ENCODE measurements at places on chromosomes 11 and 22.

- no peak for DNase-seq
Measured at GRCh38 chr22:49244466-49245420, 582.9 kb downstream of the BRD1 start.

- DNase-seq, result no peak
Measured at GRCh38 chr11:1560002-1560648, 11.9 kb downstream of the DUSP8 start.

- no peak for DNase-seq
Measured at GRCh38 chr22:25726241-25726640, 15.7 kb upstream of the MYO18B start.

DNA sequence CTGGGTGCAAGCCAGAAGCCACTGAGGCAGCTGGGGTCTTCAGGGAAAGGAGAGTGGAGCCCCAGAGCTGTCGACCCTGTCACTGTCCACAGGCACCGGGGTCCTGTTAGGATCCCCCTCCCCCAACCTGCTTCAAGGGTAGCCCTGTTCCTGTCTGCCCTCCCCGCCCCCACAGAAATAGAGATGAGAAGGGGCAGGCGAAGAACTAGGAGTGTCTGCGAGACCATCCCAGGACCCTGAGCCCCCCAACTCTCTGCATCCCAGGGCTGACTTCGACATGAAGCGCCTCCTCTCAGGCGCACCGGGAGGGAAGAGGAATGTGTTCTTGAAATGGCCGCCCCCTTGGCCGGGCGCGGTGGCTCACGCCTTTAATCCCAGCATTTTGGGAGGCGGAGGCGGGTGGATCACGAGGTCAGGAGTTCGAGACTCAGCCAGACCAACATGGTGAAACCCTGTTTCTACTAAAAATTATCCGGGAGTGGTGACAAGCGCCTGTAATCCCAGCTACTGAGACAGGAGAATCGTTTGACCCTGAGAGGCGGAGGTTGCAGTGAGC lies 607 bp upstream of the ZNF70 start:
- DNase-seq, result no peak

DNA sequence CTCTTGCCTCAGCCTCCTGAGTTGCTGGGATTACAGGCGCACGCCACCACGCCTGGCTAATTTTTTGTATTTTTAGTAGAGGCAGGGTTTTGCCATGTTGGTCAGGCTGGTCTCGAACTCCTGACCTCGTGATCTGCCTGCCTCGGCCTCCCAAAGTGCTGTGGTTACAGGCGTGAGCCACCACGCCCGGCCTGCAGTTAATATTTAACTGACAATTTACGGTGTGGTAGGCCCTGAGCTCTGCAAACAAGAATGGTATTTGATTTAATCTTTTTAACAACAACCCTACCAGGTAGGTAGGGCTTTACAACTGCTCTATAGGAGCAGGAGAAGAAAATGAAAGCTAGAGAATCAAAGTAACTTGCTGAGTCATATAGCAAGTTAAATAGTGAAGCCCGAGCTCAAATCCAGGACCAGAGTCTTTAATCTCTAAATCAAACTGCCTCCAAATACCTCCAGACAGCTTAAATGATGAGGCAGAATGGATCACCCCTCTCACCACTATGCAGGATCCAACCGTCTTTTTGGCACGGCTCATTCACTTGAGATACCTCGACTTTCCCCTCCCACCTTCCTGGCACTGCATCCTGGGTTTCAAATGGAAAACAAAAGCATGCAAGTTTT lies 9.4 kb downstream of the UEVLD start:
- no peak for DNase-seq

DNA sequence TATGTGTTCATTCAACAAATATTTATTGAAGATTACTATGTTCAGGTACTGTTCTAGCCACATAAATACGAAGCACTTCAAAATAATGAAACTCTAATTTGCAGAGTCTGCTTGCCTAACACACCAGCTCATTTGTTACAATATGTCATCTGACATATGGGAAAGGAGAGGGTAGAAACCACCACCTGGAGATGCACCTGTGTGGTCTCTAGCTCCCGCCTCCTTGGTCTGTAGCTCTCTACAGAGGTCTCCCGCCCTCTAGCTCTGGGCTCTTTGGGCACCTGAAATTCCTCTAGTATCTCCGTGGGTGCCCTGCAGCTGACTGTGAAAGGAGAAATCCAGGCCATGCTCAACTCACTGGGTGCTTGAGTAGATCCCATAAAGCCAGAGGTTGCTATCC lies 51.4 kb upstream of the DBX1 start:
- no peak for DNase-seq

DNA sequence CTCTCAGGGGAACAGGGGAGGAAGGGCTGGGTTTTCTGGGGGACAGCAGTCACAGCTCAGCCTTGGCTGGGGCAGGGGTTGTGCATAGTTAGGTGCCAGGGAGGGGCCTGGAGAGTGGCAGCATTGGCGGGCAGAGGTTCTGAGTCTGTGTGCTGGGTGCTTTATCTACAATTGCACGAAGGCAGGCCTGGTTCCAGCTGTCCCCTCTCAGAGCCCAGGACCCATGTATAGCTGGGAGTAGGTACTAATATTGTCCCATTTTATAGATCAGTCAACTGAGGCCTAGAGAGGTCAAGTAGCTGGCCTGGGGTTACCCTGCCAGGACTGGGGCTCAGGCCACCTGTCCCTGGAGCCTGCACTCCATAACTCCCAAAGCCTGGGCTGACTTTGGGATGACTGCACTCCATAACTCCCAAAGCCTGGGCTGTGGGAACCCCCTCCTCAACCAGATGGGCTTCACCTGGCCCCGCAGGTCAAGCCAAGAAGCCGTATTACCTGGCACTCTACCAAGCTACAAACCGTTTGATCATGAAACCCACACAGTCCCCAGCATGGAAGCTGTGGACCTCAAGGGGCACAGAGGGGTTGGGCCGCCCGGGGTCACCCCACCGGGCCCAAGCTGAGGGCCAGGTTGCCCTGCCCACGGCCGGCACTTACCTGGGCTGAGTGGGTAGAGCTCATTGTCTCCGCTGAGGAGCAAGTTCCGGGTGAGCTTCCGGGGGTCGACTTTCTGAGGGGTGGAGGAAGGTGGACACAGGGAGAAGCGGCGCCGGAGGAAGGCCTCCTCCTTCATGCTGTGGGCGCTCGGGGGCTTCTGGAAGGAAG lies 36.5 kb downstream of the OSBPL5 start:
- DNase-seq, result no peak

- DNase-seq, result no peak
Measured at GRCh38 chr22:30044369-30044768, 35.9 kb upstream of the HORMAD2 start.

GRCh38 chr11:2691991-2692875 lies 7.6 kb downstream of the KCNQ1OT1 start:
- DNase-seq, result no peak

GRCh38 chr11:61056981-61057380 lies 45.3 kb upstream of the CD5 start:
- no peak for DNase-seq

DNA sequence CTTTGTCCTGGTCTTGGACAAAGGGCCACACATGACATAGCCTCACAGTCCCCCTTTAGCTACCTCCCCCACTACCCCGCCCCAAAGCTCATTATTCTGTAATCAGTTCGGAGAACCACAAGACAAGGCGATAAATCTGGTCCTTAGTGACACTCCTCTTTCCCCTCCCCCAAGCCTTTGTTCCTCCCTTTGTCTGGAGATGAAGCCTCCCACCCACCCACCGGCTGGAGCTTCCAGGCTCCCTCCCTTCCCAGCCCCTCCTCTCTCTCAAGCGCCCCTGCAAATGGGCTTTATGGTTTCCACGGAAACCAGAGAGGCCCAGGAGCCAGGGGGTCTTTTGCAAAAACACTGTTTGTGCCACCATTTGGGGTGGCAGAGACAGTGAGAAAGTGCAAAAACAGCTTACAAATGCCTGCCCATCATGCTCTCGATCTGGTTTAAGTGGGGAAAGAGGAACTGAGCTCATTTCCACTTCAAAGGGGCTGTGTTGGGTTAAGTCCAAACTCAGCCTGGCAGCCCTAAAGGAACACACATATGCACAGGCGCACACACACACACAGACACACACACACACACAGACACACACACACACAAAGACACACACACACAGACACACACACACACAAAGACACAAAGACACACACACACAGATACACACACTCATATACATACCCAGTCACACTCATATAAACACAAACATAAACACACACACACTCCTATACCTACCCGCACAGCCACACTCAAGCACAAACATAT lies 23.5 kb downstream of the APLNR start:
- DNase-seq, result no peak

DNA sequence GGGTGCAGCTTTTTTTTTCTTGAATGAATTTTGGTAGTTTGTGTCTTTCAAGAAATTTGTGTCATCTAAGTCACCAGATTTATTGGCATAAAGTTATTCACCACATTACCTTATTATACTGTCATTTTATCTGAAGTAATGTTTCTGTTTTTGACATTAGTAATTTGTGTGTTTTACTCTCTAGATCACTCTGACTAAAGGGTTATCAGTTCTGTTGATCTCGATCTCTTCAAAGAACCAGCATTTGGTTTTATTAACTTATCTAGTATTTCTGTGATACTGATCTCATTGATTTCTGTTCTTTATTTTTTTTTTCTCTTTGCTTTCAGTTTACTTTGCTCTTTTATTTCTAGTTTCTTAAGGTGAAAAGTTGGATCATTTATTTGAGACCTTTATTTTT lies 55.5 kb downstream of the PDHX start:
- no peak for DNase-seq

GRCh38 chr11:76212086-76213035 lies 6.1 kb upstream of the WNT11 start:
- DNase-seq, result no peak

DNA sequence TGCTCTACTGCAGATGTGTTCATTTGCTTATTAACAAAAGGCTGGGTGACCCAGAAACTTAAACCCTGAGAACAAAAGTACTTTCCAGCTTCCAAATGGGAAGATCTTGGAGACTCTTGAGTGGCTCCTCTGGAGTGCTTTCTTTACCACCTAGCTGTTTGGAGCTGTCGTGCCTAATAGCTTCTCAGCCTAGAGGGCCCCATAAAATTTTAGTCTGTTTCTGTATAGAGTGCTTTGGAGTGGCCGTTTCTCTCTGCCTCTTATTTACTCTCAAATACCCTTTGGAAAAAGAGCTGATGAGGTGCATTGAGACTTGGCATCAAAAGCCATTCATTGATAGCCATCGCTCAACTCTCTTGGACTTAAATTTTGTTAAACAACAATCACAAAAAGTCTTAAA lies 50.7 kb downstream of the ZNRF3 start:
- DNase-seq, result no peak

DNA sequence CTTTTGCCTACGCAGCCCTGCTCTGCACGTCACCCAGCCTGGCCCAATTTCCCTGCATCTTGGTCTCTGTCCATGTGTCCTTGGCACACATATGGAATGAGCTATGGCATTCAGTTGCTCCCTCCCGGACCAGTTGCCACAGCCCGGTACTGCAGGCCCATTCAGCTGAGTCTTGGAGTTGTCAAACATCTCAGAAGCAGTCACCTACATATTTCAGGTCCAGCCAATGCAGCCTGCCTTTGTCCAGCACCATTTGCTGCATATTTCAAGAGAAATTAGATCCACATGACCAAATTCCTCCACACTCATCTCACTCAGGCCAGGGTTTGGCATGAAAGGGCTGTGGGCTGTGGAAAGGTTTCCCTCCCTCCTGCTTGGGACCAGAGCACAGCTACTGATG lies 76.8 kb downstream of the MN1 start:
- DNase-seq, result no peak

- DNase-seq, result no peak
Measured at GRCh38 chr11:12430351-12430750, 53.0 kb downstream of the PARVA start.

DNA sequence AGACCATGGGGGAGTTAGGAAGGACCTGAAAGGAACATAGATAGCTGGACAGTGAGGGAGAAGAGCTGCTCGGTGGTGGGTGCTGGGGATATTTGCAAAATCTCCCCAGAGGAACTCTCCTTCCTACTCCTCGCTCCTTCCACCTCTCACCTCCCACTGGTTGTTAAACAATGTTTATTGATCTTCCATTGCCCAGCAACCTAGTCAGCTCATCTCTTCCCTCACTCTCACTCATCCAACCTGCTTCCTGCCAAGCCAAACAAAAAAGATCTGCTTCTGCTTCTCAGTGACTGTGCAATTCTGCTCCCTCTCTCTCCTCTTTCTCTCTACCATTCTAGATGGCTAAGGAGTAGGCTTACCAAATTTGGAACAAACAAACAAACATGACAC lies 115.0 kb downstream of the SLC1A2 start:
- no peak for DNase-seq

DNA sequence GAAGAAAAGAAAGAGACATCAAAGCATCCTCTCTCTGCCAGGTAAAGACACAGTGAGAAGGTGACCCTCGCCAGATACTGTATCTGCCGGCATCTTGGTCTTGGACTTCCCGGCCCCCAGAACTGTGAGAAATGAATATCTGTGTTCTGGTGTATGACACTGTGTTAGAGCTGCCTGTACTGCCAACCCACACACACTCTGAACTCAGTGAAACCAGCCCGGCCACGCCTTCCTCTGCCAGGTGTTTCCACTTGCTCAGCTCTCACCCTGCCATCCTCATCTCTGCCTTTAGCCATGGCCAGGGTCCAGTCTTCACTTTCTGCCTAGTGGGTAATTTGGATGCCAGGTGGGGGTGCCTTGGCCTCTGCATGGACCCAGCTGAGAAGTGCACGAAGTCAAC lies 24.0 kb downstream of the CBX7 start:
- no peak for DNase-seq

Data from stimulated activated CD8-positive, alpha-beta memory T cell treated with anti-CD3 and anti-CD28 coated beads, Interleukin-15, amount 100 ng/mL, for 24 hours (primary cell).